AG04449 (cell line): ENCODE measurements at places on chromosomes 6 and 20.
A peak's percentile ranks its signal among the peaks of the same experiment; 100 is the strongest.

GRCh38 chr6:167338541-167339117, 13.7 kb downstream of the TTLL2 start:
- DNase-seq = no peak

DNA sequence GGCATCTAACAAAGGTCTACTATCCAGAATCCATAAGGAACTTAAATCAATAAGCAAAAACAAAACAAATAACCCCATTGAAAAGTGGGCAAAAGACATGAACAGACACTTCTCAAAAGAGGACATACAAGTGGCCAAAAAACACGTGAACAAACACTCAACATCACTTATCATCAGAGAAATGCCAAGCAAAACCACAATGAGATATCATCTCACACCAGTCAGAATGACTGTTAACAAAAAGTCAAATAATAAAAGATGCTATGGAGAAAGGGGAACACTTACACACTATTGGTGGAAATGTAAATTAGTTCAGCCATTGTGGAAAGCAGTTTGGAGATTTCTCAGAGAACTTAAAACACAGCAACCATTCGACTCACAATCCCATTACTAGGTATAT, 19.4 kb upstream of the VNN1 start:
- DNase-seq = no peak

DNA sequence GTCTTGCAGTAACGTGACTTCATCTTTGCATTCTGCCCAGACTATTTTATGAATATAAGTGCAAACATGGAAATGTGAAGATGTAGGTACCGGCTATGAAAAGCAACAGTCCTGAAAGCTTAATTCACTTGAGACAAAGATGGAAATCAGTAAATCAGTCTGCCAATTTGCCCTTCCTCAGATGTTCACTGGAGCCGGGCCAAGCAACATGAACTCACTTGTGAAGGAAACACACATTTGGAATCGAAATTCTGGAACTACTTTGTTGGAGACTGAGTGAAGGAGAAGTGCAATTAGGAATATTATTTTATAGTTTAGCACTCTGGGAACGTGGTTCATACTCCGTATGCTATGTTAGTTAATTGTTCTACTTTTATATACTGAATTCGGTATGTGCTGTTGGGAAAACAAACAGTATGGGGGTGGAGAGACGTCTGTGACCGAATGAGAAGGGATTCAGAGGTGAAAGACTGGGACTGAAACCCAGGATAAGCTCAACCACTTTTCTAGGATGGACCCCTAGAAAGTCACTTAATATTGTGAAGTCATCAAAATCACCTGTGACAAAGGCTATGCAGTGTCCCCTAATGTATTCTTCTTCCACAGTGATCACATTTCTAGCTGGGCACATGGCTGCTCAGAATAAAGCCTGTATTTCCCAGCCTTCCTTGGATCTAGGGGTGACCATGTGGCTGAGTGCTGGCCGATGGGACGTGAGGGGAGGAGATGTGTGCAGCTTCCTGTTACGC, 95.5 kb downstream of the PREX1 start:
- DNase-seq = no peak

- DNase-seq = no peak
Measured at GRCh38 chr6:100099189-100100074, 105.4 kb upstream of the MCHR2 start.

DNA sequence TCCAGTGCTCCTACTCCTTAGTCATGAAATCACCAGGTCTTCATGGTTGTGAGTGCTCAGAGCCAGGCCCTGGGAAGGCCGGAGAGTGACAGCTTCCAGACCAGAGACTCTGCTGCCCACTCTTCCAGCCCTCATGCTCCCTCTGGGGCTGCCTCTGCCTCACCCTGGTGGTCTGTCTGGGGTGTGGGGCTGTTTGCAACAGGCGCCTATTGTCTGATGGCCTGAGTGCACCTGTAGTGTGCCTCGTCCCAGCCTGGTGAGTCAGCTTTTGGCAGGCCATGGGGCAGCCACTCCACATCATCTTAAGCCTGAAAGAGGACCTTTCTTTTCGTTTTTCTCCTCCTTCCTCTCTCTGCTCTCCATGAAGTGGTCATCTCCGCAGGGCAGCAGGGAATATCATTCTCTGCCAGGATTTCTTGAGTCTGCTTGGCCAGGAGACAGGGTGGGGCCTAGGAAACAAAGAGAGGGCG, 173.8 kb downstream of the VEGFA start:
- no peak for DNase-seq

- no peak for DNase-seq
Measured at GRCh38 chr20:709423-709822, 33.8 kb upstream of the SCRT2 start.

GRCh38 chr6:91082311-91082832, 495.5 kb upstream of the MAP3K7 start:
- peak; percentile 3 for DNase-seq

- DNase-seq = no peak
Measured at GRCh38 chr20:57587278-57587988, 26.5 kb downstream of the PCK1 start.

- no peak for DNase-seq
Measured at GRCh38 chr6:40788661-40789655, 201.8 kb upstream of the LRFN2 start.

DNA sequence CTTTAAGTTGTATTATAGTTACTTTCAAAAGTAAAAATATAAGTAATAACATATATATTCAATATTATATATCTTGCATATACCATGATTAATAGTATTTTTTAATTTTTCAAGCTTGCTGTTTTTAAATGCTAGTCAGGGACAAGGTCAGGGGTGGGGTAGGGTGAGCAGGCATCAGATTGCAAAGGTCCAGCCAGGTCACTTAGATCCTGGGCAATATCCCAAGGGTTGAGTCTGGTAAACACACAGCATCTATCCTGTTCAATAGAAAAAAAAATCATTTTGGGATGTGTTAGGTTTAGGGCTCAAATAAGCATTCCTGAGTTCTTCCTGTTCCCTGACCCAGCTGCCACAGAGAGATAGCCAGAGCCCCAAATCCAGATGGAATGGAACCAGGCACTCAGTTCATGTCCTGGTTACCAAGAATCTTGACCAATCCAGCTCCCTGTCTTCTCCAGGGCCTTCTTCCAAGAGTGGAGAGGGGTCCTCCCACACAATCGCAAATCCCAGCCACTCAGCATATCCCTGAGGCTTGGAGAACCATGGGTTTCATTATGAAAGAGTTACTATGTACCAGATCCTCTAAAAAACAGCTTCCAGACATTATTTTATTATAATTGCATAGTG, 134.9 kb upstream of the TOP1 start:
- DNase-seq = no peak

DNA sequence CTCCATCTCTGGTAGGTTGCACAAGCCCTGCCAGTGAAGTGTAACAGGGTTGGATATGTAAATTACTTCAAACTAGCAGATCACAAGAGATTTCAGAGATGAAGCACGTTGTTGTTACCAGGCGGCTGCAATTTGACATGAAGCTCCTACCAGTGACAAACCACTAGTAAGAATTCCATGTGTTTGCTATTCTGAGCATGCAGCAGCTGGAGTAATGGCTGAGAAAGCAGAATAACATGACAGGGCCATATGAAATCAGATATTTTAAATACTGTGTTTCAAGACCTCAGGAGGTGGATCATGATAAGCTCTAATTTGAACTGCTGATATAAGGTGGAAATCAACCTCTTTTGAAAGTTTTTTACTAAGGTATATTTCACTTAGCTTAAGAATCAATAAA, 11.4 kb downstream of the RIN2 start:
- no peak for DNase-seq

DNA sequence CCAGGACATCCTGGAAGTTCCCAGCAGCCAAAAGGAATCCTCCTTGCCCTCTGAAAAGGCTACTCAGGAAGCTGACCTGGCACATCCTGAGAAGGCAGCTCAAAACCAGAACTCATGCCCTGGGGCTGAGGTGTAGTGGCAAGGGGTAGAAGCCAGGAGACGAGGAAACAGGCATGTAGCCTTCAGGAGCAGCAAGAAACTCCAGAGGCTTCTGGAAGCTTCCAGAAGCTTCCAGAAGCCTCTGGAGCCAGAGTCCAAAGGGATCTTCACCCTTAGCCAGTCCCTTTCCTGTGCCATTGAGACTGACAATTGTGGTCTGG, 43.9 kb downstream of the BMP7 start:
- no peak for DNase-seq

DNA sequence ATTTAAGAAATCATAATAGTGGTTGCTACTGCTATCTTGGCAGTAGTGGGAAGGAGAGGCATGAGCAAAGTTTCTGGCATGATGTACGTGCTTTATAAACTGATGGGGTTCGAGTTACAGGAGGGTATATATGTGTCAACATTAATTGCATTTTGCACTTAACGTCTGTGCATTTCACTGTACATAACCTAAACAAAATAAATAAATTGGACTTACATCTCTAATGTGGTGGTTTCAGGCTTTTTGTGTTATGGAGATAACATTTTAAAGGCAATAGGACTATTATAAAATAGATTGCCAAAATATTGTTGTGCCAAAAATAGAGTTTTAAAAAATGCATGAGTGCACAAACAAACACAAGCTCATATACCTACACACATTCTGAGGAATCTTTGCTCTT, 1001.1 kb upstream of the GJE1 start:
- DNase-seq = no peak

DNA sequence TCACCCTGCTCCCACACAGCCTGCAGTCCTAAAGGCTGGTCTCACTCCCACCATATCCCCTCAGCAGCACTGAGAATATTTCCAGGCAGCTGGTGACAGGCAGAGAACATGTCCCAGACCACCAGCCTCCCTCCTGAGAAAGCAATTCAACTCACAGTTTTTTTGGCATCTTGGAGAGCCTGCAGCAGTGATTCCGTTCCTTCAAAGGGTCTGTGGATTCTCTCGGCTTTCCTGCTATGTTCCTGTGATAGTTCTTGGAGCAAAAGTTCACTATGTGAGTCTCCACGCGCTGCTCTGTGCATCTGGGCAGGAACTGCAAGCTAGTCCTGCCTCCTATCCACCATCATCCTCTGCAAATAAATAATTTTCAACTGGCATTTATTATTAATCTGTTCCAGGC, 448.3 kb upstream of the HSF2 start:
- no peak for DNase-seq

- DNase-seq = no peak
Measured at GRCh38 chr20:55567826-55568225, 437.5 kb downstream of the CBLN4 start.

GRCh38 chr20:1177680-1178079, 7.1 kb downstream of the TMEM74B start:
- DNase-seq = no peak

- no peak for DNase-seq
Measured at GRCh38 chr20:52684905-52685304, 287.3 kb upstream of the TSHZ2 start.

- DNase-seq = no peak
Measured at GRCh38 chr6:148736774-148737412, 9.9 kb upstream of the UST start.

GRCh38 chr20:25017257-25017803, 24.8 kb upstream of the APMAP start:
- no peak for DNase-seq

DNA sequence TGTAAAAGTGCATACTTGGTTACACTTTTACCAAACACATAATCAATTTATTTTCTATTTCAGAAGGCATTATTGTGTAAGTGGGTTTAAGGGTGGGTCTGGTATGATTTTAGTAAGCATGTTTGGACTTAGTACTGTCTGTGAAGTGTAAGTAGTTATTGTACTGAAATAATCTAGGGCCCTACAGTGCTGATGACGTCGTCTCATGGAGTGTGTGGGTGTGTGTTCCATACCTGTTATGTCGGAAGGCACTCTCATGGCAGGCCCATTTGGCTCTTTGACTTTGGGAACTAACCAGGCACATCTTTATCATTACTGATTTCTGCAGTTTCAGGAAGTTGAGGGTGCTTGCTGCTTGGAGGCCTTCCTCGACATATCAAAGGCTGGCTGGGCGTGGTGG, 155.1 kb downstream of the SASH1 start:
- DNase-seq = no peak

GRCh38 chr20:57953638-57954037, 243.8 kb upstream of the PMEPA1 start:
- DNase-seq = no peak

DNA sequence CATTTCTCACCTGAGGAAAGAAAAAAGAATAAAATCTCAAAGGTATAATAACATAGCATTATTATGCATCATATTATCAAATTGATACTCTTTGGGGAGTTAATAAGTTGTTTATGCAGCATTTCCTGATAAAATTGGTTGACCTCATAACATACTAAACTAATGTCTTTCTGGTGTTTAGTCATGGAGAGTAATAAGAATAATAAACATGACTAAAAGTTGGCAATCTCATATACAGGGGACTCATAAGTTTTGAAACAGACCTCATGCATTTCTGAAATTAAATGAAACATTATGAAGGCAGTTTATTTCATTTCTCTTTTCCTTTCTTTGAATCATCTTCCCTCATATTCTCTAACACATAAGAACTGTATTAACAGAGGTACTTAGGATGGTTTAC, 60.5 kb upstream of the PRDM1 start:
- DNase-seq = no peak

DNA sequence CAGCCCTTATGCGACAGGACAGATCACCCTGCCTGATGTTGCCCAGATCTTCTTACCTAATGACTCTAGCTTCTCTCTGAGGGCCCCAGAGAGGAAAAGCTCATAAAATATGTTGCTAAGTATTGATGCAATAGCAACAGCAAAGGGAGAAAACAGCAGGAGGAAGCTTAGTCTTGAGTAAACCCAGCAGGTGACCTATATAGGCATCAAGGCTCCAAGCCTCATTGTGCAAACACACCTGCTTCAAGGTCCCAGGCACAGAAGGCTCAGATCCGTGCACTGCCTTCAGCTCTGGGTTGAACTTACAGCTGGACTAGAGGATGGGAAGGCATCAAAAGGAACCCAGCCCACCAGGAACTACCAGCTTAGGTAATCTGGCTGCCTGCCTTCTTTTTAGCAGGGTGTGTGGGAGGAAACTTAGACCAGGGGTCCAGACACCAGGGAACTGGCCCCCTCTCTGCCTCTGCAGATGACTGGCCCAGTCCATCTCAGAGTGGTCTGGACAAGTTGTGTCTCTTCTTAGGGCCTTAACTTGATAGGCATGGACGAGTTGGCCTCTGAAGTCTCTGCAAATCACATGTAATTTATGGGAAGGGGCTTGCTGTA, 34.4 kb downstream of the TGM3 start:
- no peak for DNase-seq

DNA sequence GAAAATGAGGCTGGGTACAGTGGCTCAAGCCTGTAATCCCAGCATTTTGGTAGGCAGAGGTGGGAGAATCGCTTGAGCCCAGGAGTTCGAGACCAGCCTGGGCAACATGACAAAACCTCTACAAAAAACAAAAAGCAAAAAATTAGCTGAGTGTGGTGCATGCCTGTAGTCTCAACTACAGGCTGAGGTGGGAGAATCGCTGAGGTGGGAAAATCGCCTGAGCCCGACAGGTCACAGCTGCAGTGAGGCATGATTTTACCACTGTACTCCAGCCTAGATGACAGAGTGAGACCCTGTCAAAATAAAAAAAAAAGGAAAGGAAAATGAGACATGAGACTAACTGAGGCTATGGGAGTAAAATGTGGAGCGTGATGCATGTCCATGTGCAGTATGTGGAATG, 88.0 kb upstream of the CD83 start:
- no peak for DNase-seq
